ENCODE measurements at places on chromosomes 7 and 10.

DNA sequence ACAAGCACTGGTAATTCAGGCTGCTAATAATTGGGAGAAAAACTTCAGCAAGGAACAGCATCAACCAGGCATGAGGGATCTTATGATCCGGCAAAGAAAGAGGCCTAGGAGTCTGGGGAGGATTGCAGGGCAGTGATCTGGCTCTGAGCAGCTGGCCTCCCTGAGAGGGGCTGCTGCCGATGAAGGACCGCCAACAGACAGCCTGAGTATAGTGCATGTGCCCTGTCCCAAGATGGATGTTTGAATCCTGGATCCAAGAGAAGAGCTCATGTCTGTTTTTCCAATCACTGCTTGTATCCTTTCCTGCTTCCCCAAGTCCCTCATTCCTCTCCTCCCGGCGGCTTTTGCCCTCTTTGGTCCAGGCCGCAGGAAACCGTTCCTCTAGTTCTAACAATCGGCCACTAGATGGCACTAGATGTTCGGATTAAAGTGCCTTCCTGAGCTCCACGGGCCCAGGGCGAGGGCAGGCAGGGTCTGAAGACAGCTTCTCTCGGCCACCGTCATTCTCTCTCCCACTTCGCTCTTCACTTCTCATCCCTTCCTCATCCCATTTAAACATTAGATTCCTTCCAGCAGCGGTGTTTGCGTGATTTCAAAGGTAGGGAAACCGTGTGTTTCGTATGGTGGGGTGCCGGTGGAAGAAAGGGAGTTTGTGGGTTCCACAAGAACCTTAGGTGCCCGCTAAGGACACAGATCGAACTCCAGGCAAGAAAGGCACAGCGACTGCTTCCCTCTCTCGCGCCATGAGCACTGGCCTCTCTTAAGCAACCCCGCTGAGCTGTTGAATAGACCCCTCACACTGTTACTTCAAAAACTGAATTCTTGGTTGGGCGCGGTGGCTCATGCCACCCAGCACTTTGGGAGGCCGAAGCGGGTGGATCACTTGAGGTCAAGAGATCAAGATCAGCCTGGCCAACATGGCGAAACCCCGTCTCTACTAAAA is 82.4 kb downstream of the ADCYAP1R1 start:
- DNase-seq: peak; percentile 84

DNA sequence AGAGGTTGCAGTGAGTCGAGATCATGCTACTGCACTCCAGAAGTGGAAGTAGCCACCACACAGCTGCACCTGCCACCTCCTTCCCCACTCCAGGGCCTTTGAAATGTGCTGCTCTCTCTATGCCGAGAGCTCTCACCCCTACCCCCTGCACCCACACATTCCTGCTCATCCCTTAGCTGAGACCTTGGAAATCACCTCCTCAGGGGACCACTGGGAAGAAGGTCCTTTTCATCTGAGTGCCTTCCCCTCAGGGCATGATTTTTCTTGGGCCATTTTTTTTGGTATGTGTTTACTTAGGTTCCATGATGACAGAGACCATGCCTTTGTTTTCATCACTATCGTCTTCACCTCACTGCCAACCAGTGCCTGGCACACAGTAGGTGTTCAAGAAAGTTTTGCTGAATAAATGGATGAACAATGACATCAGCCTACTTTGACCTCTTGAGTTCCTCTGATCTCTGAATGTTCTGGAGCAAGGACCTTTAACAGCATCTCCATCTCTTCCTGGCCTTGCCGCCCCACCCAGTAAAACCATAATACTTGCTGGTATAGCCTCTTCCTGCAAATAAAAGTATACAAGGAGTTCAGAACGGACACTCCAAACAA is 166.6 kb upstream of the KLF14 start:
- no peak for DNase-seq

- DNase-seq: no peak
Measured at GRCh38 chr10:108894402-108895301, 1028.7 kb downstream of the XPNPEP1 start.

DNA sequence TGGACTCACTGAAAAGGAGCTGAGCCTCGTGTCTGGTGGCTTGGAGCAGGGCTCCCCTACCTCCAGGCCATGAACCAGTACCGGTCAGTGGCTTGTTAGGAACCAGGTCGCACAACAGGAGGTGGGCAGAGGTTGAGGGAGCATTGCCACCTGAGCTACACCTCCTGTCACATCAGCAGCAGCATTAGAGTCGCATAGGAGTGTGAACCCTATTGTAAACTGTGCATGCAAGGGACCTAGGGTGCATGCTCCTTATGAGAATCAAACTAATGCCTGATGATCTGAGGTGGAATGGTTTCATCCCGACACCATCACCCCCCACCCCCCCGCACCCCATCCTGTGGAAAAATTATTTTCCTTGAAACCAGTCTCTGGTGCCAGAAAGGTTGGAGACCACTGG is 50.4 kb downstream of the TSPAN15 start:
- no peak for DNase-seq

GRCh38 chr10:80539421-80540031 is 1.8 kb downstream of the SH2D4B start:
- no peak for DNase-seq

All from BE2C (cell line).